ENCODE measurements at places on chromosomes 1 and 21. TPM values are rescaled to one million over a fixed set of nuclear protein-coding genes. Genes with fewer than 3 reads are reported as not detected.

The DLGAP3 gene
- 0.29 TPM for total RNA-seq

The AGMAT gene
- total RNA-seq, result 10.3 TPM

The LAPTM5 gene
- 407 TPM for total RNA-seq

- H3K27me3 ChIP-seq, result peaks cover 6% of the 10 kb centered on the region
- H3K36me3 ChIP-seq, result no peaks in the 10 kb centered on the region
- H3K4me1 ChIP-seq, result no peaks in the 10 kb centered on the region
- no peak overlapping the region for H3K27ac ChIP-seq
Observed at GRCh38 chr1:209304166-209304565, 279.3 kb upstream of the CAMK1G start.

DNA sequence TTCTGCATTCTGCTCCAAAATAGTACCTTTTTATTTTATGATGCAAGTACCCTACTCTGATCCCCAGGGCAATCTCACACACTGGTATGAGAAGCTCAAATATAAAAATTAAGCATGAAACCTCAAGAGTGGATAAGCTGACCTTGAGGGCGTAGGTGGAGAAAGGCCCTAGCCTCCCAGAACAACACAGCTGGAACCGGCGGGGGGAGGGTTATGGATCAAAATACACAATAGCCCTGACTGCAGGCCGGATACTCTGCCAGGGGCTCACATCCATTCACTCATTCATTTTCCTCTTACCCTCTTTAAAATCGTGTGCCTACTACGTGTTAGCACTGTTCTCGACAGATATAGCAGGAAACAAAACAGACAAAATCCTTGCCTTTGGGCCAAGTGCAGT is 32.8 kb upstream of the ECE1 start:
- no peak for DNase-seq
- peaks cover 58% of the 10 kb centered on the region for H3K4me1 ChIP-seq
- H3K27me3 ChIP-seq, result no peaks in the 10 kb centered on the region
- H3K36me3 ChIP-seq, result peaks cover 14% of the 10 kb centered on the region
- no peak overlapping the region for H3K27ac ChIP-seq

DNA sequence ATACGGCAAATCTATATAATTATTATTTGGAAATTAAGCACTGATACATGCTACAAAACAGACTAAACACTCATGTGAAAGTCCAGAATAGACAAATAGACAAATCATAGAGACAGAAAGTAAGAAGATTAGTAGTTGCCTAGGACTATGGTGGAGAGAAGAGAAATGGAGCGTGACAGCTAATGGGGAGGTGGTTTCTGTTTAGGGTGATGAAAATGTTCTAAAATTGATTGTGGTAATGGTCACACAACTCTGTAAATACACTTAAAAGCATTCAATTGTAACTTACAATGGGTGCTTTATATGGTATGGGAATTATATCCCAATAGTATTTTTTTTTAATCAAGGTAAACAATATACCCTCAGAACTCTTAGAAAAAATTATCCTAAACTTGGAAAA is 20.4 kb upstream of the ITLN2 start:
- peaks cover 6% of the 10 kb centered on the region for H3K4me1 ChIP-seq
- no peak for DNase-seq
- H3K27me3 ChIP-seq, result peaks cover 13% of the 10 kb centered on the region
- no peaks in the 10 kb centered on the region for H3K36me3 ChIP-seq
- no peak overlapping the region for H3K4me3 ChIP-seq

GRCh38 chr1:246333855-246334254 is 173.2 kb downstream of the SMYD3 start:
- H3K27ac ChIP-seq, result no peak overlapping the region
- no peaks in the 10 kb centered on the region for H3K27me3 ChIP-seq
- peaks cover 23% of the 10 kb centered on the region for H3K36me3 ChIP-seq
- peaks cover 13% of the 10 kb centered on the region for H3K4me1 ChIP-seq

DNA sequence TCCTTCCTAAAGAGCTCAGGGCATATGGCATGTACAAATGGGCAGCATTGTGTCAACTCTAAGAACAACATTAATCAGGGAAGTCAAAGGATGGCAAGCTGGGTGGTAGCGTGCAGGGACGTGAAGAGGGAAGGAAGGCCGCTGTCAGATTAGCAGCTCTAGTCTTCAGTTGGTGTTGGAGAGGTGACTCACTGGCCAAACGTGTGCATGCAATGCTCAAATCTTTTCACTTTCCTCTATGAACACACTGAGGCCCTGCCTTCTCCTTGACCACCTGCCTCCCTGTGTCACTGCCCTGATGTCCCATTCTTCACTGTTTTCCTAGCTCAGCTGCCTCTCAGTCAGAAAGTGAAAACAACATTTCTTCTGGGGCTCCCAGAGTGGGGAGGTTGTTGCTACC is 5.9 kb upstream of the PIGR start:
- DNase-seq, result no peak
- no peaks in the 10 kb centered on the region for H3K36me3 ChIP-seq
- no peak overlapping the region for H3K27ac ChIP-seq
- H3K4me3 ChIP-seq, result no peak overlapping the region
- peaks cover 13% of the 10 kb centered on the region for H3K4me1 ChIP-seq

GRCh38 chr1:40059960-40060750 is 19.6 kb downstream of the CAP1 start:
- peaks cover 87% of the 10 kb centered on the region for H3K4me1 ChIP-seq
- peak overlapping the region; percentile 90 for H3K27ac ChIP-seq
- peak overlapping the region; percentile 67 for H3K4me3 ChIP-seq
- DNase-seq, result no peak
- no peaks in the 10 kb centered on the region for H3K27me3 ChIP-seq

GRCh38 chr1:169697755-169698154 is 13.7 kb downstream of the SELL start:
- peaks cover 94% of the 10 kb centered on the region for H3K4me1 ChIP-seq
- DNase-seq, result no peak
- peak overlapping the region; percentile 67 for H3K27ac ChIP-seq
- no peaks in the 10 kb centered on the region for H3K27me3 ChIP-seq
- no peak overlapping the region for H3K4me3 ChIP-seq

GRCh38 chr1:203116091-203116820 is 11.3 kb upstream of the ADORA1 start:
- no peak for DNase-seq
- H3K36me3 ChIP-seq, result no peaks in the 10 kb centered on the region
- peaks cover 4% of the 10 kb centered on the region for H3K4me1 ChIP-seq
- H3K27me3 ChIP-seq, result peaks cover 42% of the 10 kb centered on the region
- H3K27ac ChIP-seq, result no peak overlapping the region
- H3K4me3 ChIP-seq, result no peak overlapping the region

DNA sequence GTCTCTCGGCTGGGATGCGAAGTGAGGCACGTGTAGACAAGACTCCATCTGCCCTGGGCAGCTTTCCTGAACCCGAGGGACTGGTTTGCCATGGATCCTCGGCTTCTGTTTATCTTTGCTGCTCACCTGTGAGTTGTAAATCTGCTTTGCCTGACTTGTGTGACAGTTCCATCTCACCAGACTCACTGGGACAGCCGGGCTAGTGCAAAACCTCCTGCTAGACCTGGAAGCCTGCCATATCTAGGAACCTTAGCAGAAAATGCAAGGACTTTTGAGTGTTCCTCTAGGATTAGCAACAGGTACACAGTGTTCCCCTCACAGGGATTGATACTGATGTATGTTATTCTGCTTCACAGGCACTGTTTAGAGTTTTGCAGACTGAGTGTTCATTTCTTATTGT is 218.6 kb downstream of the URB2 start:
- H3K4me3 ChIP-seq, result no peak overlapping the region
- H3K4me1 ChIP-seq, result no peaks in the 10 kb centered on the region
- DNase-seq, result no peak
- no peak overlapping the region for H3K27ac ChIP-seq
- H3K36me3 ChIP-seq, result no peaks in the 10 kb centered on the region

DNA sequence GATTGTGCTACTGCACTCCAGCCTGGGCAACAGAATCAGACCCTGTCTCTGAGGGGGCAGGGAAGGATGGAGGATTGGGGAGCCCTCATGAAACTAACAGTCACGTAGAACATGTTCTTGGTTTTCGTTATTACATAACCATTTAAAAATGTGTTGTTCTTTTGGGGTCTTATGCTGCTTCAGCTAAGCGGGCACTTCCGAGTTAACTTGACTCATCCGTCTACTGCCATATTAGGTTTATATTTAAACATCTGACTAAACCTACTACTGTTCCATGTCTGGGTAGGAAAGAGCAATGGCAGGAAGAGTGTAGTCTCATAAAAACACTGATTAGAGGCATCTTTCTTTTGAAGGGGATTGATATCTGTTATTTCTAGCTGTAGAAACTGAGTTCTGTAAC is 59.5 kb upstream of the BMP8A start:
- peak overlapping the region; percentile 36 for H3K27ac ChIP-seq
- H3K36me3 ChIP-seq, result peaks cover 77% of the 10 kb centered on the region
- H3K27me3 ChIP-seq, result no peaks in the 10 kb centered on the region
- no peaks in the 10 kb centered on the region for H3K4me1 ChIP-seq
- no peak for DNase-seq

- peaks cover 3% of the 10 kb centered on the region for H3K4me1 ChIP-seq
- H3K27ac ChIP-seq, result no peak overlapping the region
- no peak overlapping the region for H3K4me3 ChIP-seq
- H3K27me3 ChIP-seq, result no peaks in the 10 kb centered on the region
- DNase-seq, result no peak
Observed at GRCh38 chr1:167301355-167301754, 80.7 kb downstream of the POU2F1 start.

DNA sequence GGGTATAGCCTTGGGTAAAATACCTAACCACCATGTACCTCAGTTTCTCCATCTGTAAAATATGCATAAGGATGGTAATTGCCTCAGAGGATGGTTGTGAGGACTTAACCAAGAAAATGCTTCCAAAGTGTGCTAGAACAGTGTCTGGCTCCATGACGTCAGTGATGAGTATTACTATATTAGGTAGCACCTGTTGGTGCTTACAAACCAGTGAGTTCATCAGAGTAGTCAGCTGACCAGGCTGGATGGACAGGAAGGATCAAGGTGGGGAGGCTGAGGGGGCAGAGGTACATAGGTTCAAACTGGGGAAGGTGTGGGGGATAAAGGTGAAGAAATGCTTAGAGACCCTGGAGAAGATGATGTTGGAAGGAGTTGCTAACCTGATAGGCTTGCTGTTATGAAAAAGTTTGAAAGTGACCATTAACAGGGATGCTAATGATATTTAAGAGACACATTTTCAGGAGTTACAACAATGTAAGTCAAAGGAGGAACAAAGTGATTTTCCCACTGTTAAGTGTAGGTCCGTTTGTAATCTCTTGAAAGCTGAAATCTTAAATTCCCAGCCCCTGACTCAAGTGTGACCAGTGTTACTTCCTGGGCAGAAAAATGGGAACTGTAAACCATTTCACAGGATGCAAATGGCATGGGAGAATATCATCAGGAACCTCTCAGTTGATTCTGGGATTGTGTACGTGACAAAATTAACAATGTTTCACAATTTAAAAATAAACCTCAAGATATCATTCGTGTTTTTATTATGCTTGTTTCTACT is 4.4 kb downstream of the NTPCR start:
- no peak overlapping the region for H3K4me3 ChIP-seq
- H3K27ac ChIP-seq, result no peak overlapping the region
- H3K4me1 ChIP-seq, result peaks cover 29% of the 10 kb centered on the region
- no peaks in the 10 kb centered on the region for H3K27me3 ChIP-seq

Data from activated CD8-positive, alpha-beta T cell treated with anti-CD3 and anti-CD28 coated beads, Interleukin-2, amount 10 ng/mL, durations not matched to agents 7 days and 5 days (primary cell).